ENCODE measurements at places on chromosomes 6 and 20.

- ATAC-seq: no peak
Observed at GRCh38 chr6:3242768-3243167, 15.3 kb upstream of the TUBB2B start.

DNA sequence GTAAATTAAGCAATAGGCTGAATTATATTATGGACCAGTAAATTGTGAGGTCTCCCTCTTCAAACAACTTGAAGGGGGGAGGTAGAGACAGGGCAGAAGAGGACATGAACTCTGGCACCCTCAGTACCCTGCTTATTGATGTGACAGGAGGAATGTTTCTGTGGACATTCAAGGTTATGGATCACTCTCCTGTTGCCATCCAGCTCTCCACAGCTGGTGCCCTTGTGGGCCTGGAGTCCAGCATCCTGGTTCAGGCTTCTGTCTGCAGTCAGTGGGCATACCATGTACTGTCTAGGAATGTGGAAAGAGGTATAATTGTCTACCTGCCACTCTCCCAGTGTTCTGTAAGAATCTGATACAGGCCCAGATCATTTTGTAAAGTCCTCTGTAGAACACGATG is 55.6 kb downstream of the FAM120B start:
- no peak for ATAC-seq

GRCh38 chr6:116887894-116888293 is 10.9 kb downstream of the RFX6 start:
- no peak for ATAC-seq

GRCh38 chr6:53199156-53199555 is 50.5 kb upstream of the GCM1 start:
- peak; percentile 97 for ATAC-seq

- ATAC-seq: no peak
Observed at GRCh38 chr20:62675156-62675876, 33.0 kb downstream of the SLCO4A1 start.

DNA sequence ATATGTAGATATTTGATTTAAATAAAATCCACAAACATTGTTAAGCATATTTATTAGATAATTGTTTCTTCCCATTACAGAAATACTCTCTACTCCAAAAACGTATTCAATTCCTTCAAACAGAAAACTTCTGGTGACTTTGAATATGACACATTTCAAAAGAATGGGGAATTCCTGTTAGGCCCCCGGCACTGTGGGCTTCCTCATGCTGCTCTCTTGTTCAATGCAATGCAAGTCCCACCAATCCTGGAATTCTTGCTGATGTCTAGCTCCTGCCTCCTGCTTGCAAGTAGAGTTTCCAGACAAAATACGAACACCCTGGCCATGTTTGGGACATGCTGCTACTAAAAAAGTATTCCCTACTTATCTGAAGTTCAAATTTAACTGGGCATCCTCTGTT is 544.1 kb downstream of the QKI start:
- ATAC-seq: no peak

DNA sequence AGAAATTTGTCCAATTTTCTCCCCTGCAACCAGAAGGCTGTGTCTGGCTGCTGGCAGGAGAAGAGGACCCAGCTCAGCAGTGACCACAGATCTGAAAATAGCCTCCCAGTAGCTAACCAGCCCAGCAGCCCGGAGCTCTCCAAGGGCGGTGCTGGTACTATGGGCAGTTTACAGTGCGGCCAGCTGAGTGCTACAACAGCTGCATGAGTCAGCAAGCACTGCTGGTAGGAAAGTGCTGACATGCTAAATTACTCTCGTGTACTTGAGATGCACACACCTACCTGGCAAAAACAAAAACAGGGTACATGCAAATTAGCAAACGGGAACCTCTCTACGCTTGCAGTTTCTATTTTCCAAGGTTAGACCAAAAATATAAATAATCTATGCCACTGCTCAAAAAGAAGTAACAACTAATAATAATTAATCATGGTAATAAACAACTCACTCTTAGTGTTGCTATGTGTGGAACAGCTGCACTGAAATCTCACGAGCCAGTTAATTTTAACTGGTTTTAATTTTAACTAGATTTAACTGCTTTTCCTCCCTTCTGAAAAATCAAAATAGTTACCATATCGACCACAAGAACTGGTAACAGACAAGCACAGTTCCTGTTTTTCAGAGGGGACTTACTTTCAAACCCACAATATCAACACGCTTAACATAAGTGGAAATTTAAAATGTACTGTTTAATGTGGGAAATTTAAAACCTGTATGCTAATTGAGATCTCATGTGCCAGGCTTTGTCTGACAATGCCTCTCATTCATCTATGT is 10.8 kb downstream of the BACH2 start:
- ATAC-seq: peak; percentile 79

GRCh38 chr20:58708246-58708931 is 15.8 kb downstream of the NPEPL1 start:
- ATAC-seq: no peak
